ENCODE measurements at places on chromosomes 3 and 15.

DNA sequence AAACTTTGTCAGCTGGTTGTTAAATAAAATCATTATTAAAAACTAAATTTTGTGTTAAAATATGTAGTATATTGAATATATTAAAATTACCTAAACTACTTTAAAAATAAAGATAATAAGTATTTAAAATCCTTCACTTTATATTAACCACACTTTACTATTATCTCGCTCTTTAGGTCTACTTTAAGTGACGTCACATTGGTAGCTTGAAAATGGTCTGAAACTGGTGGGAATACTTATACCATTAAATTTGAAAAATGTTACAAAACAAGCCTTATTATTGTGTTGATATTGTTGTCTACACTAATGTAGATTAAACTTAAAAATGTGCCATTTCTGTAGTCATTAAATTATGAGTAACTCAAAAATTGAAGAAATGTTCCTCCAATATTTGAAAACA is 77.6 kb downstream of the ZIC4 start:
- no peak for DNase-seq

- DNase-seq: no peak
These were observed 60.6 kb upstream of the GYG1 start for GRCh38 chr3:148930752-148931151.

DNA sequence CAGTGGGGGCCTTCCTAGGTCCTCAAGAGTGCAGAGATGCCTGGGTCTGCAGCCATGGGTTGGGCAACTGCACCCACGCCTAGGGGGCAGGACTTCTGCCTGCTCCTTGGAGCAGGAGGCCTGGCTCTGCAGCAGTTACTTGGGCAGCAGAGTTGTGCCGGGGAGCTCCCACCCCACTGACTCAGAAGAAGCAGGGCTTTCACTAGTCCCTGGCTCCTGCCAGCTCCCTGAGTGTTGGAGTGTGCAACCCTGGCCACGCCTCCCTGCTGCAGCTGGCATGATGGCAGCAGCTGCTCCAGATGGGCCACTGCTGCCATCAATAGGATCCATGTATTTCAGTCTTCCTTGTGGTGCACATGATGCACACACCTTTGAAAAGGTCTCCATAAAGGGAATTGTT is 40.6 kb upstream of the KCNH8 start:
- no peak for DNase-seq

DNA sequence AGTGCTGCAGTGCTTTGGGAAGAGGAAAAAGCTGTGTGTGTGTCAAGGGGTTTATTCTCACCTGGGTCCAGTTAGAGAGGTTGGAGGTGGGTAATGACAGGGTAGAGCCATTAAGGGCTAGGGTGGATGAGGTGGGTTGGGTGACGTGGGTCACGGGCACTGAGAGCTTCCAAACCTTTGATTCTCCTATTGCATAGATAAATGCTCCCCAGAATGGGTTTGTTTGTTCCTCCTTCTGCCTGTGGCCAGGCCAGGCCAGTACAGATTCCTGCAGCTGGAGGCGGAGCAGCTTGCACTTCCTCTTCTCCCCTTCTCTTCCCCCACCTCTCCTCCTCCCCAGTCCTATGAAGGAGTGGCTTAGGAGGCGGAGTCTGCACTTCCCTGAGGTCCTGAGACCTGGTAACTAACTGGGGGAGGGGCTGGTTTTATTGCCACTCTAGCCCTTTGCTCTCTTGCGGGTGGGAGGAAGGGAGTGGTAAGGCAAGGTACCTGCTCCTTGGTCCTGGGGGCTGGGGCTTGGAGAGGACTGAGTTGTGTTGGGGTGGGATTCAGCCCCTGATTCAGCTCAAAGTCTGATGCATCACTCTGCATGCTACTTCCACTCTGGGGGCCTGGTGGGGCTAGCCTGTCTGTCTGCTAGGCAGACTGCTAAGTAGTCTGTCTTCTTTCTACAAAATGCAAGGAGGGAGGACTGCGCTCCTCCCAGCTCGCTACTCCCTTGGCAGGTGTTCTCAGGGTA is 3.5 kb downstream of the SPINT1 start:
- peak; percentile 44 for DNase-seq

- no peak for DNase-seq
These were observed 9.3 kb downstream of the ARL13B start for GRCh38 chr3:93989241-93989640.

- DNase-seq: no peak
These were observed 1.1 kb downstream of the CHCHD4 start for GRCh38 chr3:14123308-14124222.

DNA sequence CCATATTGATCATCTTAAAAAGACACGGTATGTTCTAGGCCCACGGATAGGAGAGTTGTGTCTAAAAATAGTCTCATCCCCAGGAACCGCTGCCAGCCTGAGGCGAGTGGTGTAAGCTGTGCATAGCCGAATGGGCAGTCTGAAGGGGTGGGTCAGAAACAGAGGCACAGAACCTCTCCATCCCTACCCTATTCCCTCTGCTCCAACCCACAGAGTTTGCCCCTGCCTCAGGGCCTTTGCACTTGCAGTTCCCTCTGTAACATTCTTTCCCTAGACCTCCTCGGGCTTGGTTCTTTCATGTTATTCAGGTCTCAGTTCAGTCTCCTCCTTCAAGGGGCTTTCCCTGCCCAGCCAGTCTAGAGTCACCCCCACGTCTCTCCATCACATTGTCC is 4.8 kb downstream of the SCN5A start:
- DNase-seq: no peak

DNA sequence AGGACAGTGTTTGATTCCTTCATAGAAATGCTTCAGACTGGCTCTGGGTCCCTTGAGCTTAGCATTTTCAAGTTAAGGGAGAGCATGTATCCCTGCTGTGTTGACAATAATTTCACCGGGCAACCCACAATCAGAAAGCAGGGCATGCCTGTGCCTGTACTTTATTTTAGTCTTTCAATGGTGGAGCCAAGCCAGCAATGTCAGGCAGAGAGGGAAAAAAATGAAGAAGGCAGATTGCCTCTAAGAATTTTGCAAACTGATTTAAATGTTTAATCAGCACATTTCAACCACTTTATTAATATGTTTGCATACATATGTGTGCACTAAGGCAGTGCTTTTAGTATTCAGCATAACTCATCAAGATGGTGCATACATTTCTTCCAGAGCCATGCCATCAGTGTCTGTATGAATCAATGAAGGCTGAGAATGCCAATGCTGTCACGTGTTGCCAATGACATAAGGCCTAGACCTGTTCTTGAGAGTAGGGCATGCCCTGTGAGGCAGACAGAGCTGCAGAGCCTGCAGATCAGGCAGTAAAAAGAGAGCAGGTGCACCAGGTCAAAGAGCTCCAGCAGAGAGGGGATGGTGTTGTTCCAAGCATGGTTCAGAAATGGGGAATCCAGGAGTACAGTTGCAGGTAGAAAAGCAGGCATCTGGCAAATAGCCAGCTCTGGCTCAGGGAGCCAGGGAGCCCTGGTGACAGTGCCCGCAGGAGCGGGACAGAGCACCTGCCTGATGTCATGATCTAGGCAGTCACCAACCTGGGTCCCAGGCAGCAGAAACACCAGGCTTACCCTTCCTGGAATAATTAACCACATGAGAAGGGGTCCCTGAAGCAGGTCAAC is 508.5 kb downstream of the GABRG3 start:
- DNase-seq: peak; percentile 86

- no peak for DNase-seq
These were observed 24.7 kb downstream of the CIP2A start for GRCh38 chr3:108564564-108564963.

DNA sequence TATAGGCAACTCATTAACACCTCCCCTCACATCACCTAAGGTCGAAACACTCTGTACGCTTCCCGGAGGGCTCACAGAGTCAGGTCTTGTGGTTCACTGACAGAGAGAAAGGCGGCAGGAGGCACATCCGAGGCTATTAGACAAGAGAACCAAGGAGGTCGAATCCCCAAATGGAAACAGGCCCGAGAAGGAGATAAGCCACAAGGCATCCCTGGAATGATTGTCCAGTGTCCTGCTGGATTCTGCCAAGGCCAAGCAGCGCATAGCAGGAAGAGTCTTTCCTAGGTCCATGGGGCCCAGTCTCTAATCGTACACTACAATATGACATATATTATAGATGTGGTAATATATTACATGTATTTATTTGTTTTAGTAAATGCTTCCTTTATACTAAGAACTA is 58.5 kb downstream of the ANXA2 start:
- DNase-seq: no peak

DNA sequence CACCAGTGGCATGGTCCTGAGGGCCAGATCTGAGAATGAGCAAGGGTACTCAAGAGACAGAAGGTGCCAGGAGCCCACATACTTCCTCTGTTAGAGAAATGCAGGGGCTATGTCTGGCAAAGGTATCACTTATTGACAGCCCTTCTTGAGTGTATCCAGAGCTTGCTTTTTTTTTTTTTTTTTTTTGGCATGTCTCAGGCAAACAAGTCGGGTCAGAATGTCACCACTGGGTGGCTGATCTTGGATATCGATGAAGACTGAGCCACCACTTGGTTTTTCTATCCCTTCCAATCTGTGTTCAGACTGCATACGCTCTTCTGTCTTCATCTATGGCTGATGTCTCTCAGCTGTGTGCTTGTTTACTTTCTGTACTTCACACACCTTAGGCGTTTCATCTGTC is 363.4 kb upstream of the C2CD4B start:
- DNase-seq: no peak

DNA sequence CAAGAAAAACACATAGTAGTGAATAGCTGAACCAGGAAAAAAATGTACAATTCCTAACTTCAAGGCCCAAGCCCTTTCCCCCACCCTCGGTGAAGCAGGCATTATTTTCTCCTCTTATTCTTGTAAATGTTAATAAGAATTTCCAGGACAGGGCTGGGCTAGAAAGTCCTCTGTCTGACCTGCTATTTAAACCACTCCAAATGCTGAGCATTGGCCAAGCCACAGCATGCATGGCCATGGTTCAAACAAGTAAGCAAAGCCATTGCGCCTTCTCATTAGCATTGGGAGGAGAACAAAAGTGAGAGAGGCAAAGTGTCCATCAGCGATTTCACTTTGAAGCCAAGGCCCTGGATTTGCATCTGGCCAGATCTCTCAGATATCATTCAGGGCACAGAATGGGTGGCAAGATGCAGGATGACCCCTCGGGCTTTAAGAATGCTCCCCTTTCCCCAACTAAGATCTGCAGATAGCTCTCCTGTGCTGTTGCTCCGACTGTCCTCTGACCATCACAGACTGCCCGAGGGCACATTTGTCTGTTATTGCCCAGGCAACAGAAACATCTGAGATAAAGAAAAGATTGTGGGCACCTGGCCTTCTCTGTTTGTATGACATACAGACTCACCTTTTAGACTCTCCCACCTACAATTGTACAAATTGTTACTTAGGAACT is 46.3 kb downstream of the CEMIP start:
- no peak for DNase-seq

DNA sequence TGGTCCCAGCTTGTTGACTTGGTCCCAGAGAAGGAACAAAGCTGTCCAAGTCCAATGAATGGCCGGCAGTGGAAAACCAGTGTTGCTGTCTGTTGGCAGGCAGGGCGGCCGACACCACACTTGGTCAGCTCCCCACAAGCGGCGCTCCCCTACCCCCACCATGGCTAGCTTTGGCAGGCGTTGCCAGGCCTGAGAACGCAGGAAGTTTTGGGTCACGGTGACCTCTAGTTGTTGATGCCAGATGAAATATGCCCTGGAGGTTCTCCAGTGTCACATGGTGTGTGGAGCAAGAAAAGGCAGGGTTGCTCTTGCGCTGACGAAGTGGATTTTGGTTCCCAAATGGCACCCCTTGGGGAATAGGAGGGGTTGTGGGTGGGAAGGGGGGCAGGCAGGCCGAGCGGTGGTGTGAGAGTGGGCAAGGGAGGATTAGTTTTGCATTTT is 72.7 kb upstream of the TPRG1 start:
- no peak for DNase-seq

DNA sequence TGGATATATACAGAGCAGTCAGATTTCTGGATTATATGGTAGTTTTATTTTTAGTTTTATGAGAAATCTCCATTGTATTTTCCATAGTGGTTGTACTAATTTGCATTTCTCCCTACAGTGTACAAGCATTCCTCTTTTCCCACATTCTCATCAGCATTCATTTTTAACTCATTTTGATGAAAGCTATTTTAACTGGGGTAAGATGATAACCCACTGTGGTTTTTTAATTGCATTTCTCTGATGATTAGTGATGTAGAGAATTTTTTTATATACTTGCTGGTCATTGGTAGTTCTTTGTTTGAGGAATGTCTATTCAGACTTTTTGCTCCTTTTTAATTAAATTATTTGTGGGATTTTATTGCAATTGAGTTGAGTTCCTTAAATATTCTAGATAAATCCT is 903.6 kb downstream of the DIPK2A start:
- no peak for DNase-seq

DNA sequence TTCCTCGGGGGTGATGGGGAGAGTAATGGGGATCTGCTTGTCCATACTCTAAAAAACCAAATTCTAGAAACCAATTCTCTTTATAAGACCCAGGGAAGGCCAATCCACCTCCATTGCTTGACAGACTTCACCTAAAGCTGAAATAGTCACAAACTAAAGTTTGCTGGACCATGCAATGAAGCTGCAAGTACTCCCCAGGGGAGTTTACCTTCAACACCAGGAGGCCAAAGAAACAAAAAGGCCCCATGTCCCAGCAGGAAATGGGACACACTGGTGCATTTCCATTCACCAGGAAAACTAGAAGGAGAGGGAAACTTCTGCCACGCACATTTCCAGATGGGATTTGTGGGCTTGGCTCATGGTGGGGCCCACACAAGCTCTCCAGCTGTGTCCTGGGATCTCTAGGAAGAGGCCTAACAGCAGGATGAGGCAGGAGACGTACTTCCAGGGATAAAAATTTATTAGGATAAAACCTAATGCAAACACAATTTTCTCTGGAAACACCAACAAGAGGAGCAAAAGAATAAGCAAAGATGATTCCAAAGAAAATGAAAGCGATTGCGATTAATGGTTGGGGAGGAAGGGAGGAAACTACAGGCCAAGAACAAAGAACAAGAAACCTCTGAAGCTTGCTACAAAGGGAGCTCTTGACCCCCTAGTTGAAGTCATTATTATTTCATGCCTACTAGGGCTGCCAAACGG is 238.0 kb upstream of the LRTM1 start:
- DNase-seq: no peak

DNA sequence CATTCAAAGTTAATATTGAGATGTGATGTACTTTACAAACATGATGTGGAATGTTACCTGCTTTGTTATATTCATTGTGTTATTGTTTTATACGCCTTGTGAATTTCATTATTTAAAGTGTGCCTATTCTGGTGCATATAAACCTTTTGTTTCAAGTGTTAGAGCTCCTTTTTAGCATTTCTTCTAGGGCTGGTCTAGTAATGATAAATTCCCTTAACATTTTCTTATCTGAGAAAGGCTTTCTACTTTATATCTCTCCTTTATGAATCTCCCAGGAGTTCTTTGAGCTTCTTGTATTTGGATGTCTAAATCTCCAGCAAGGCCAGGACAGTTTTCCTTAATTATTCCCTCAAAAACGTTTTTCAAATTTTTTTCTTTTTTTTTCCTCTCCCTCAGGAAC is 1005.6 kb downstream of the IGSF11 start:
- no peak for DNase-seq

GRCh38 chr15:100809587-100809986 is 70.0 kb upstream of the ALDH1A3 start:
- DNase-seq: no peak
